Thyroid gland (tissue), 4 donors: ENCODE measurements at places on chromosomes 11 and 22. TPM values are rescaled to one million over a fixed set of nuclear protein-coding genes. Genes with fewer than 3 reads are reported as not detected.

Gene AMOTL1
- 34.1 TPM for total RNA-seq

Gene PRG3
- total RNA-seq, result not detected

DNA sequence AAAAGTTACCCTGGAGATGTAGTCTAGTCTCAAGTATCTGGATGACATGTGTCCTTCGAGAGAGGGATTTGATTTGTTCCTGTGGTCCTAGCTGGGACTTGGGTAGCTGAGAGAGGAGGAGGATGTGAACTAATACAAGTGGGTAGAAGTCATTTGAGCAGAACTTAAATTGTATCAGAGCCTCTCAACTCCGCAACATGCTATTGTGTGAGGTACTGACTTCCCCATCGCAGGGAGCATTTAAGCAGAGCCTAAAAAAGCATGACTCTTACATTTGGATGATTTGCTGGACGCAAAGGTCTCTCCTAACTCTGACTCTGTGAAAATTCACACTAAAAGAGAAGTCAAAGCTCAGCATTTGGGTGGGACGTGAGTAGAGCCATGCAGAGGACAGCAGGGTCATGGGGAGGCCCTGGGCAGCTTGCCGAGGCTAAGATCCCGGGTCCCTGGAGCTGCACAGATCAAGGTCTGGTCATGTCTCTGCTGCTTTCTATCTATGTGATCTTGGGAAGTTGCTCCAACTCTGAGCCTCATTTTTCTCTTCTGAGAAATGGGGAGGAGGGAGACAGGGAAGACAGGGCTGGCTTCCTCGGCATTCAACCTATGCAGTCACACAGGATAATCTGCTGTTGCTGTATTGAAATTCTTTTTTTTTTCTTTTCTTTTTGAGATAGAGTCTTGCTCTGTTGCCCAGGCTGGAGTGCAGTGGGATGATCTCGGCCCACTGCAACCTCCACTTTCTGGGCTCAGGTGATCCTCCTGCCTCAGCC is 44.9 kb downstream of the CD82 start:
- no peaks in the 10 kb centered on the region for H3K36me3 ChIP-seq
- H3K4me3 ChIP-seq, result no peak overlapping the region
- H3K27ac ChIP-seq, result no peak overlapping the region
- H3K4me1 ChIP-seq, result peaks cover 7% of the 10 kb centered on the region
- no peaks in the 10 kb centered on the region for H3K27me3 ChIP-seq

DNA sequence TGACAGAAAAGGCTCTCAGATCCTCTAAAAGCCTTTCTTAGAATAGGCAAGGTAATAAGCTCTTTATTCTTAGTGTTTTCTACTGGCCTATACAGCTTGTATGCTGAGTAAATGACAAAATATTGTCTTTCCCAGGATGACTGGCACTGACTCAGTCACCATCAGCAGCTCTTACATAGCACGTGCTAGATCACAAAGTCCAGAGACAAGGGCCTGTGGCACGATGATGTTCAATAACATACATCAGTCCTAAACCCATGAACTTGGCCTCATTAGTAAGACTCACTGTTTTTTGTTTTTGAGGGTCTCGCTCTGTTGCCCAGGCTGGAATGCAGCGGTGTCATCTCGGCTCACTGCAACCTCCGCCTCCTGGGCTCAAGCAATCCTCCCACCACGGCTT is 42.7 kb downstream of the CELF1 start:
- H3K27me3 ChIP-seq, result no peaks in the 10 kb centered on the region
- no peak overlapping the region for H3K4me3 ChIP-seq
- H3K4me1 ChIP-seq, result peaks cover 7% of the 10 kb centered on the region
- H3K36me3 ChIP-seq, result no peaks in the 10 kb centered on the region
- no peak overlapping the region for H3K27ac ChIP-seq
- no peak for DNase-seq

GRCh38 chr22:23216461-23217170 is 36.3 kb downstream of the BCR start:
- no peaks in the 10 kb centered on the region for H3K36me3 ChIP-seq
- DNase-seq, result no peak
- no peak overlapping the region for H3K4me3 ChIP-seq
- no peaks in the 10 kb centered on the region for H3K27me3 ChIP-seq
- H3K27ac ChIP-seq, result no peak overlapping the region

Gene EIF1AD
- 26.0 TPM for total RNA-seq

Gene ROBO4
- 12.3 TPM for total RNA-seq

Gene NXPE2
- not detected for total RNA-seq

DNA sequence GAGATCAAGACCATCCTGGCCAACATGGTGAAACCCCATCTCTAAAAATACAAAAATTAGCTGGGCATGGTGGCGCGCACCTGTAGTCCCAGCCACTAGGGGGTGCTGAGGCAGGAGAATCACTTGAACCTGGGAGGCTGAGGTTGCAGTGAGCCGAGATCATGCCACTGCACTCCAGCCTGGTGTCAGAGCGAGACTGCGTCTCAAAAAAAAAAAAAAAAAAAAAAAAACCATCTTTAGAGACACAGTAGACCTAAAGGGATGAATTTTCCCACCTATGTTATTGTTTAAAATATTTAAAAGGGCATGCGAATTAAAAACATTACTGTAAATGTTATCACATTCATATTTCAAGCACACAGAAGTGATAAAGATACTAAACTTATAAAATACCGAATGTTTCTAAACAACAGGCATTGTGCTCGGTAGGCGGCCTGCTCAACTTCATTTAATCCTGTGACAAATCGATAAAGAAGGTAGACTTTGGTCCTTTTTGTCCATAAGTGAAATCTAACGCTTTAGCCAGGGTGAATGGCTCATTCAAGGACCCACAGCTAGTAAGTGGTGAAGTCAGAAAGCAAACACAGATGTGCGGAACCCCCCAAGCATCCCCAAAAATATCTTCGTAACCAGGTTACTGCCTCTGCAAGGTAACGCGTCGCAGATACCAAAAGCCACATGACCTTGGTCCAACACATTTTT is 16.1 kb downstream of the NCAPD3 start:
- no peak overlapping the region for H3K4me3 ChIP-seq
- H3K4me1 ChIP-seq, result no peaks in the 10 kb centered on the region
- peaks cover 32% of the 10 kb centered on the region for H3K36me3 ChIP-seq
- H3K27ac ChIP-seq, result no peak overlapping the region
- DNase-seq, result peak; percentile 21
- H3K27me3 ChIP-seq, result no peaks in the 10 kb centered on the region

Gene PDGFD
- total RNA-seq, result 16.1 TPM

DNA sequence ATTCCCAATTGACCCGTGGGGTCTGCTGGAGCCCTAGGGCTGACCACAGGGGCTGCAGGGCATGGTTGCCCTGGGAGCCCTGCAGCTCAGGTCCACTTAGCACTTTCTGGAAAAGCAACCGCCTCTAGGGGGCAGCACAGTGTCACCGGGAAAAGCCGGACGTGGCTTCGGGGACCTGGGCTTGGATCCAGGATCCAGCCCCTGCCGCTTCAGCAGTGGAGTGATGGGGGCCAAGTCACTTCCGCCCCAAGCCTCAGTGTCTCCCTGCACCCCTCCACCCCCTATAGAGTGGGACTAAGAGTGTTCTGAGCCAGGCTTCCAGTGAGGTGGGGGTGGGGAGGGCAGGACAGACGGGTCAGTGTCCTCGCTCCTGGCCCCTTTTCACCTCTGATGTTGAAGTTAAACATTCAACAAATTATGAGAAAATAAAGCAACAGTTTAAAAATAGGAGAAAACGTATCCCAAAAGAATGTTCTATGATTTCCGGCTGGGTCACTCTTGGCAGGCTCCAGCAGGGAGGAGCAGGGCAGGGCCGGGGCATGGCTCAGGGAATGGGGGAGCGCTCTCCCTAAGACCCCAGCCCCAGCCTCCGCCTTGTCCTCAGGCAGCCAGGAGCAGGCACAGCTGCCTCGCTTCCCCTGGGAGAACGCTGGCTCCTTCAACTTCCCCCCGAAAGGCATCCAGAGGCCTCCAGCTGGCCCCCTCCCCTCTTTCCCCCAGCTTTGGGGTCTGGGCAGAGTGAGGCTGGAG is 96.5 kb upstream of the FGF3 start:
- peak overlapping the region; percentile 80 for H3K27ac ChIP-seq
- peak; percentile 81 for DNase-seq
- H3K4me1 ChIP-seq, result peaks cover 23% of the 10 kb centered on the region
- no peaks in the 10 kb centered on the region for H3K36me3 ChIP-seq
- no peak overlapping the region for H3K4me3 ChIP-seq
- no peaks in the 10 kb centered on the region for H3K27me3 ChIP-seq

Gene CUL5
- total RNA-seq, result 39.5 TPM

Gene BDNF
- 0.88 TPM for total RNA-seq

Gene CDC42EP2
- total RNA-seq, result 24.2 TPM

DNA sequence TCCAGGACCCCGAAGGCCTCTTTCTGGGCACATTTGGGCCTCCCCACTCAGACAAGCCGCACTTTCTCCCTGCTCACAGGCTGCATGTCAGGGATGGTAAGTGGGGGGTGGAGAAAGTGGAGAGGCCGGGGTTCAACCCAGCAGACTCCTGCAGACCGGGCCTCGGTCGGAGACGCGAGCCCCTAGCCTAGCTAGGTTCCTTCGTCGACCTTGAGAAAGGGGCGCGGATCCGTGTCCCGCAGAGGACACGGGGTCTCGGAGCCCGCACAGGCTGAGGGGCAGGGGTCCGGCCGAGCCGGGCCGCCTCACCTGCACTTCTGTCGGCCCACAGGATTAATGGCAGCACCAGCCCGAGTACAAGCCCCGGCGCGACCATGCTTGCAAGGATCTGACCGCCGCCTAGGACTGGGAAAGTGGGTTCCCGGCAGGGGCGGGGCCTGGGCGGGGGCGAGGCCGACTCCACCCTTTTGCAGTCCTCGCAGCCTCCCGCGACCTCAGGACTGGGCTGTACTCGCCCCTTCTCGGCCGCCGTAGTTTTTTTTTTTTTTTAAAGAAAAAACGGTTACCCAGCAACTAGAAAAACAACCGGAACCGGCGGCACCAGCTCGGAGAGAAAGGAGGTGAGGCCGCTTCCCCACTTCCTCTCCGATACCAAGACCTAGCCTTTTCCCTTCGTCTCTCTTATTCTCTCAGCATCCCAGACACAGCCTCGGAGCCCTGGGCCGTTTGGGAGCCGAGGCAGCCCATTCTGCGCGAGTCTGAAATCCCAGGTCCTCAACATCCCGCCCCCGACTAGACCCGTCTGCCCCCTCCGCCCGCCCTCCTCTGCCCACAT is at the start of the genes SIAE and SPA17:
SIAE (minus strand) TSS at position 407 of the 835 bp plus-strand sequence; CDS start at position 376, 31 bp downstream.
SPA17 (plus strand) TSS at position 572 of the 835 bp plus-strand sequence. CDS start 1,361 bp downstream, outside the sequence.
- H3K27me3 ChIP-seq, result no peaks in the 10 kb centered on the region
- DNase-seq, result peak; percentile 96
- H3K4me1 ChIP-seq, result peaks cover 18% of the 10 kb centered on the region
- H3K27ac ChIP-seq, result peak within 1 kb of the TSS; percentile 75
- H3K36me3 ChIP-seq, result no peaks in the 10 kb centered on the region

DNA sequence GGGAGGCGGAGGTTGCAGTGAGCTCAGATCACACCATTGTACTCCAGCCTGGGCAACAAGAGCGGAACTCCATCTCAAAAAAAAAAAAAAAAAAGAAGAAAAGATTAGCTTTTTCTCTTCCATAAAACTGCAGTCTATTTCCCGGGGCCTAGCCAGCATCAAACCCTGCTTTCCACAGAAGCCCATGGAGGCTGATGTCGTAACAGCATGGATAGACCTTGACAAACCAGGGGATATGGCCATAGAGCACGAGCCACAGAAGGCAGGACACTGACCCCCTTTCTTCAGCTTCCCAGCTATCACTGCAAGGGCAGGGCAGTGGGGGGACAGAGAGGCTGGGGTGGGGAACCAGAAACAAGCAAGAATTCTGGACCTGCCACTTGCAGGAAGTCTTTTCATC is 21.5 kb downstream of the HPS4 start:
- H3K4me3 ChIP-seq, result no peak overlapping the region
- no peak for DNase-seq
- no peak overlapping the region for H3K27ac ChIP-seq
- H3K4me1 ChIP-seq, result no peaks in the 10 kb centered on the region

Gene PARVG
- 5.4 TPM for total RNA-seq

Gene SLC6A5
- not detected for total RNA-seq

GRCh38 chr11:61545341-61545740 is 35.5 kb downstream of the SYT7 start:
- no peak for DNase-seq
- H3K36me3 ChIP-seq, result no peaks in the 10 kb centered on the region
- H3K27me3 ChIP-seq, result no peaks in the 10 kb centered on the region
- no peak overlapping the region for H3K4me3 ChIP-seq
- H3K4me1 ChIP-seq, result peaks cover 8% of the 10 kb centered on the region
- no peak overlapping the region for H3K27ac ChIP-seq

Gene GAB4
- total RNA-seq, result not detected

- H3K27me3 ChIP-seq, result no peaks in the 10 kb centered on the region
- DNase-seq, result no peak
- no peak overlapping the region for H3K4me3 ChIP-seq
- no peaks in the 10 kb centered on the region for H3K36me3 ChIP-seq
- no peak overlapping the region for H3K27ac ChIP-seq
Observed at GRCh38 chr11:134916421-134917213, 504.6 kb upstream of the B3GAT1 start.

DNA sequence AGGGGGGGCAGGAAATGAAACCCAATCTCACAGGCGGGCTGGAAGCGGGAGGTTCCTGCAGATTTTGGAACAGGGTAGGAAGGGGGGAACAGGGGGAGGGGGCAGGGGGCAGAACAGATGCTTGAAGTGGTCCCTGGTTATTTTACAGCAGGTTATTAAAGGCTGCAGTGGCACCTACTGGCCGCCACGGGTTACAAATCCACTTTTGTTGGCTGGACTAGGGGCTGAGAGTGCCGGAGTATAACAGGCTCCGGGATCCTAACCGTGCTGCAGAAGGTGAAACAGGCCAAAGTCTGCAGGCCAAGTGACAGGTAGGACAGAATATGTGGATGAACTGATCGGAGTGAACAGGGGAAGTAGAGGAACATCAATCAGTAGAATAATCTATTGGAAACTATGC is 2.5 kb downstream of the ROBO3 start:
- H3K4me1 ChIP-seq, result peaks cover 45% of the 10 kb centered on the region
- DNase-seq, result peak; percentile 43
- H3K4me3 ChIP-seq, result no peak overlapping the region
- H3K27ac ChIP-seq, result no peak overlapping the region

GRCh38 chr11:109707411-109707810 is 285.4 kb downstream of the C11orf87 start:
- no peak for DNase-seq
- H3K4me3 ChIP-seq, result no peak overlapping the region
- no peaks in the 10 kb centered on the region for H3K4me1 ChIP-seq
- no peaks in the 10 kb centered on the region for H3K36me3 ChIP-seq
- H3K27ac ChIP-seq, result no peak overlapping the region
- no peaks in the 10 kb centered on the region for H3K27me3 ChIP-seq

- H3K36me3 ChIP-seq, result no peaks in the 10 kb centered on the region
- no peak overlapping the region for H3K4me3 ChIP-seq
- no peaks in the 10 kb centered on the region for H3K27me3 ChIP-seq
- no peak overlapping the region for H3K27ac ChIP-seq
- peaks cover 32% of the 10 kb centered on the region for H3K4me1 ChIP-seq
Observed at GRCh38 chr11:2531277-2531986, 86.6 kb downstream of the KCNQ1 start.

Gene OR51I1
- total RNA-seq, result not detected

DNA sequence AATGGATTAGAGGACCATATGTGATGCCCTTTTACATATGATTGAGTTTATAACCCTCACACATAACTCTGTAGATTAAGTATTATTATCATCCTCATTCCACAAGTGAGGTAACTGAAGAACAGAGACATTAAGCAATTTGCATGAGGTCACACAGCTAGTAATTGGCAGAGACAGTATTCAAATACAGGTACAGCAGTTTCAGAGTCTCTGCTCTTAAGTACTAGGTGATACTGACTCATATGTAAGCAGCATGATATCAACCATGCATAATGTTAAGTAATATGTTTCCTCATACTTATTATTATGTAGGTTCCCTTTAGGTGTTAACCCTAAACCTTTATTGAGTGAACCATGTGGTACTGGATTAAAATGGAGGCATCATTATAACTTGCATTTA is 1562.4 kb upstream of the RAG2 start:
- no peak for DNase-seq
- H3K27me3 ChIP-seq, result no peaks in the 10 kb centered on the region
- H3K36me3 ChIP-seq, result no peaks in the 10 kb centered on the region
- no peak overlapping the region for H3K27ac ChIP-seq
- H3K4me1 ChIP-seq, result no peaks in the 10 kb centered on the region

Gene PKDREJ
- 0.10 TPM for total RNA-seq
